Fibroblast of villous mesenchyme (primary cell): ENCODE measurements at places on chromosomes 13 and 19. TPM values are rescaled to one million over a fixed set of nuclear protein-coding genes. Genes with fewer than 3 reads are reported as not detected.

The SLC10A2 gene
- not detected in 2 replicates for total RNA-seq

The COG6 gene
- 44.8 and 67.4 TPM in 2 replicates for total RNA-seq

- no peak for DNase-seq
Observed at GRCh38 chr19:17602872-17603510, 47.5 kb downstream of the COLGALT1 start.

GRCh38 chr19:1675633-1676350 lies 23.4 kb upstream of the TCF3 start:
- DNase-seq = no peak

DNA sequence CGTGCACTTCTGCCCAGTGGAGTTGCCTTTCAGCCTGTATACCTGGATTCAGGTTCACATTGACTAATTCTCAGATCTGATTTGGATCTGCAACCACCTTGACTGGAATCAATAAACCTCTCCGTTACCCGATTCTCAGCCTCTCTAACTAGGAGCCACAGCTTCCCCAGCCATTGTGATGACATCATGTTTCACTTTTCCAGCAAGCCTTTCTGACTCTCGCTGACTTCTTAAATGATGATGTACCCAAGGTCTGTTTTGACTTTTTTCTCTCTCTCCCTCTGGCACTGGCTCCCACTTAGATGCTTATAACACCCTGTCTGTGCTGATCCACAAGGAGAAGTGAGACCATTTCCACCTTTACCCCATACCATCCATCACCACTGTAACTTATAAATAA lies 13.5 kb upstream of the FAM124A start:
- no peak for DNase-seq
